ENCODE measurements at places on chromosomes 7 and 10.

DNA sequence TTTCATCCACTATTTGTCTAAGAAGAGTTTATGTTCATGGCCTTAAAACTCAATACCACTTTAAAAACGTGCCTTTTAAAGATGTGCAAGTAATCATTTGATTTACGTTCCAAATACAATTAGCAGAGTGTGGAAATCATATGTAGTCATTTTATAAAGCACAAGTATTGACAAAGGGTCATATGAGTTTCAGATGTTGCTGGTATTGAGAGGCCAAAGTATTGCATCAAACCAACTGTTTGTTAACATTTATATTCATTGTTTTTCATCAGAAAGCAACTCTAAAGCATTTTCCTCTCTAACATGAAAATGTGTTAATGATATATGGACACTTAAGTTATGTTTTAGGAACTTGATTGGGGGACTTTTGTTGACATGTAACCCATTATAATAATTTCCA lies 11.5 kb upstream of the TSGA13 start:
- no peak for DNase-seq

DNA sequence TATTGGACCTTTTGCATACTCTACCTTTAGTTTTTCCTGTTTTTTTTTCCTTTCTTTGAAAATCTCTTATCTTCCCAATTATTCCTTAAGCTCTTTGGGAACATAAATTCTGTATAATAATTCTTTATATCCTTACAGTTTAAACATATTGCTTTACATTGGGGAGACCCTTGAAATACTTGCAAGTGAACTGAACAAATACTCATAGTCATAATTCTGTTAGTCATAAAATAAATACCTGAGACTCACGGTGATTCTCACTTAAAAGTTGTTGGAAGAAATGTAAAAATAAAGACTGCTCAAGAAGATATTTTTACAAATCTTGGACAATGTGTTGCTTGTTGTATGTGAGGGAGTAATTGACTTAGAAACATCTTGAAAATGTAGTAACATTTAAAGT lies 515.2 kb upstream of the POT1 start:
- DNase-seq, result no peak

DNA sequence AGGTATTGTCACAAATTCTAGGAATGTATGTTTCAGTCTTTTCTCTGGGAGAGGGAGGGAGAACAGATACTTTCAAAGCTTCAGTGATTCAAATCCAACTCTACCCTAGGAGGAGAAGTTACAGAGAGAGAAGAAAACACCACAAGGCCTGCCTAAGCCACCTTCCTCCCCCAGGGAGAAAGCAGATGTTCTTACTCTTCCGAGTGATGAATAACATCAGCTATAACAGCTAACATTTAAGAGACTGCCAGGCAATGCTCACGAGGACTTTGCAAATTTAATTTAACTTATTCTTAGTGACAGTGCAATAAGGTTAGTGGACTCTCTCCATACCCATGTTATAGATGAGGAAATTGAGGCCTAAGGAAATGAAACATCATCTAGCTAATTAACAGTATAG lies 36.8 kb downstream of the TAS2R41 start:
- no peak for DNase-seq

GRCh38 chr10:26593896-26594295 lies 103.6 kb upstream of the PDSS1 start:
- DNase-seq, result no peak

- DNase-seq, result no peak
Observed at GRCh38 chr7:151798851-151799448, 78.0 kb downstream of the PRKAG2 start.

DNA sequence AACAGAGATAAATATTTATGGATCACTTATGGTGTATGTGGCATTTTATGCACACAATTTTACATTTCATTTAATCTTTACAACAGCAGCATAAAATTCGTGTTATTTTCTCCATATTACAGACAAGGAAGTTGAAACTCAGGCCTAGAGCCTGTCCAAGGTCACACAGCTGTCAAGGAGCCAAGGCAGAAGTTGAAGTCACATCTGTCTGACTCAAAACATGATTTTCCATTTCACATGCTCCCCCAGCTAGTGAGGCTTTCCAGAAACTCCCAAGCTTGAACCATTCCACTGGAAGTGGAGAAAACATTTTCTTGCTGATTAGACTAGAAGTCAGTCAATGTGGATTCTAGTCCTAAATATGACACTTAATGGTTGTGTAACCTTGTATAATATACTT lies 110.5 kb downstream of the HECTD2 start:
- no peak for DNase-seq

DNA sequence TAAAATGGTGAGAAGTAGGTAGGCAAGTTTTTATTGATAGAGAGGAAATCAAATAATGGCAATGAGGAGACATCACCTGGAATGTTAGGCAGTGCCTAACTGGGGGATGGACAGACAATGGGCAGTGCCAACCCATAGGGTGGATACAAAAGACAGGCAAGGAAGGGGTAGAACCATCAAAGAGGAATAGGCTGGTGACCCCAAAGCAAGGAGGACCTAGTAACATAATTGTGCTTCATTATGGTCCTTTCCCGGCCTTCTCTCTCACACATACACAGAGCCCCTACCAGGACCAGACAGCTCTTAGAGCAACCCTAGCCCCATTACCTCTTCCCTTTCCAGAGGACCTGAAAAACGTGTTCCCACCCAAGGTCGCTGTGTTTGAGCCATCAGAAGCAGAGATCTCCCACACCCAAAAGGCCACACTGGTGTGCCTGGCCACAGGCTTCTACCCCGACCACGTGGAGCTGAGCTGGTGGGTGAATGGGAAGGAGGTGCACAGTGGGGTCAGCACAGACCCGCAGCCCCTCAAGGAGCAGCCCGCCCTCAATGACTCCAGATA lies 30.0 kb downstream of the PRSS2 start:
- no peak for DNase-seq

DNA sequence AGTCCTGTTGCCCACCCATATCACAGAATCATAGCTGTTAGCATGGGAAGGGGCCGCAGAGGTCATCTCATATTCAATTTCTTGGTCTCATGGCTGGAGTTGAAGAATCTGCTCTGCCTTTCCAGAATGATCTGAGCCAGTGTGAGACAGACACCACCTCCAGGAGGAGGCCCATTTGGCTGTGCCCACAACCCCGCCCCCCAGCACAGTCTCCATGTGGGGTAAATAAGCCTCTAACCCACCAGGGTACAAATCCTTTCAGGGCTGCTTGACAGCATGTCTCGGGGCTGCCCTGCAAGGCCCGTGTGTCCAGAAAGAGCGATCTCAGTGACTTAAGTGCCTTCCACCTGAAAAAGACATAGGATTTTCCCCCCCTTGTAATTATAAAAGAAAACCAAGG lies 137.5 kb downstream of the DLG5 start:
- DNase-seq, result no peak

DNA sequence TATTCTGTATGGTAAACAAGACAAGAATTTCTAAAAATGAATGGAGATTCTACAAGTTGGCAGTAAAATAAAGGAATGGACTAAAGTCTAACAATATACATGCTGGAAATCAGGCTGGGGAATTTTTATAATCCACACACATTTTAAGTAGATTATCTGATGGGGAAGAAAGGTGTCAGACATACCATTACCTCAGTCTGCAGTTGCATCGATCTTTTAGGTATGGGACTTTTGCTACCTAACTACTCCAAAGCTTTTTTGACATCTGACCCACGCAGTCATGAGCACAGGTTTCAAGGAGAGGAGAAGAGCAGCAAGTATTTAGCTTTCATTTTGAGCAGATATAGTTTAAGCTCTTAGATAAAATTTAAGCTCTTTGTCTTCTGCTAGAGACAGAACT lies 113.0 kb downstream of the ZNF438 start:
- no peak for DNase-seq

DNA sequence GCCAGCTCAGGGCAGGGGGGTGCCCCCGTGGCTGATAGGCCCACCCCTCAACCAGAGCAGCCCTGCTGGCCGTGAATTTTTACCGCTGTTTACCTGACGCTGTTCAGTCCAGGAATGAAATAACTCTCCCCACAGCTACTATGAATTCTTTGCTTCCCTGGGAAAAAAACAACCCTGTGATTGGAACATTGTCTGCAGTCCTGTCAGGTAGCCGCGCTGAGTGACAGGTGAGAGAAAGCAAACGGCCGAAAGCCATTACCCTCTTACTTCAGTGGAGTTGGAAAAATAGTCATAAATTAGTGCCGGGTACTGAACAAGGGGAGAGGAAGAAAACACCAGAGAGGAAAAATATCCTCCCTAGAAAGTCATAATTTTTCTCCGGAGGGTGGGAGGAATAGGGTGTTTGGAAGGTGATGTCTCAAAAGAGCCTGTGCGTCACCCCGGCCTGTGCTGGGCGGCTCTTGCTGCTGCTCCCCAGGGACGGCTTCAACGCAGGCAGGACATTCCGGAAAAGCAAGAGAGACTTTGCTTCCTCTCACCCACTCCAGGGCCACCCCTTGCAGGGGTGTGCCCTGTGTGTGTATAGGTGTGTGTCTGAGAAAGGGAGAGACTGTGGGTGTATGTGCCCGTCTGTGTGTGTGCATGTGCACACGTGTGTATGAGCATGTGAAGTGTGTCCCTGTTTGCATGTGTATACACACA lies 69.0 kb downstream of the CDH23 start:
- DNase-seq, result no peak

DNA sequence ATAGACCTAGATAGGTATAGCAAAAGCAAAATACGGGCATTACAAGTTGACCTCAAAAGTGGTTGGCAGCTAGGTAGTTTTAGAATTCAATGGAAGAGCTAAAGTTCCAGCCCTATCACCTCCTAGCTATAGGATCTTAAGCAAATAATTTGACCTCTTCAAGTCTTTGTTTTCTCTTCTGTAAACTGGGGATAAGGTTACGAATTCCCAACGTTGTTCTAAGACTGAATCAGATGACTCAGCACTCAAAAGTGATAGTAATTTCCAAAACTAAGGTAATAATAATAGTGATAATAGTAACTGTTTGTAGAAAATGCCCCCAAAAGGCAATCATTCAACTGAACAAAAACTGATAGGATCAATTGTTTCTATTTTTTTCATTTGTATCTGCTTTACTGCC lies 445.2 kb downstream of the KCNMA1 start:
- no peak for DNase-seq

DNA sequence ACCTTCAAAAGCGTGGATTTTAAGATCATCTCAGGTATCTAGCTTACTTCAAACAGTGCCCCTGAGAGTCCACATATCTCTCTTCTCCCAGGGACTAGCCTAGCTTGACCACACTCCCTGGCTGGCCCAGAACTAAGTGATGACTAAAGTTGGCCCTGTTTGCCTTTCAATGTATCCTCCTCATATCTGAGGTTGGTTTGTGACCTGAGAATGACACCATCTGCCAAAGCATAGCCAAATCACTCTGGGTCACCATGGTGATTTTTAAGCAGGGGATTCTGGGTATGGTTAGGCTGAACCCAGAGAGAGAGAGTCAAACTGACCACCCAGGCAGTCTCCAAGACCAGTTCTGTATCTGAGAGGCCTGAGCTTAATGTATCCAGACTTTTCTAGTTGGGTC lies 16.2 kb downstream of the CNNM1 start:
- no peak for DNase-seq

- DNase-seq, result no peak
Observed at GRCh38 chr7:13991791-13992595, 2.5 kb upstream of the ETV1 start.

GRCh38 chr10:117626228-117626627 lies 83.7 kb downstream of the EMX2 start:
- DNase-seq, result no peak

GRCh38 chr7:99092064-99092720 lies 51.7 kb downstream of the SMURF1 start:
- DNase-seq, result no peak

- DNase-seq, result no peak
Observed at GRCh38 chr7:108122181-108122580, 8.0 kb downstream of the LAMB4 start.

DNA sequence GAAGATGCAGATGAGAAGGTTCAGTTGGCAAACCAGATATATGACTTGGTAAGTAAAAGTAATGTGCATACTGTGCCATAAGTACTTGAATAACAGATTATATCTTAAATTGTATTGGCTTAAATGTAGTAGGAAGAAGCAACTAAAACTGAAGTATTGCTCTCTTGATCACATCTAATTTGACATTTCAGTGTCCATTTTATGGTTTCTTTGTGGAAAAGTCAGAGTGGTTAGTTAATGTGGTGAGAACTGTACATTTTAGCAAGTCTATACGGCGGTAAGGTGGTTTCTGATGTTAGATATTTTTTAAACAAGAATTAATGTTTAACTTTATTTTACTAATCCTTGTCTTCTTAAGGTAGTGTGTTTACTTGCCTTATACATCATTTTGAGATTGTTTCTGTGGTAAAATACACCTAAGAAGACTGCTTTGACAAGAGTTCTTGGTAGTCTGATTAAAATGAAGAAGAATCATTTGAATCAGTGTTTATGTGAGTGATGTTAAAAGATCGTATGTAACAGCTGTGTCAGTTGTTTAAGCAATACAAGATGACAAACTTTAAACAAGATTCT lies 5.1 kb downstream of the ING3 start:
- no peak for DNase-seq

- no peak for DNase-seq
Observed at GRCh38 chr10:132397671-132398565, 918 bp downstream of the PWWP2B start.

- no peak for DNase-seq
Observed at GRCh38 chr10:117541909-117542705, 439 bp upstream of the EMX2 start.

DNA sequence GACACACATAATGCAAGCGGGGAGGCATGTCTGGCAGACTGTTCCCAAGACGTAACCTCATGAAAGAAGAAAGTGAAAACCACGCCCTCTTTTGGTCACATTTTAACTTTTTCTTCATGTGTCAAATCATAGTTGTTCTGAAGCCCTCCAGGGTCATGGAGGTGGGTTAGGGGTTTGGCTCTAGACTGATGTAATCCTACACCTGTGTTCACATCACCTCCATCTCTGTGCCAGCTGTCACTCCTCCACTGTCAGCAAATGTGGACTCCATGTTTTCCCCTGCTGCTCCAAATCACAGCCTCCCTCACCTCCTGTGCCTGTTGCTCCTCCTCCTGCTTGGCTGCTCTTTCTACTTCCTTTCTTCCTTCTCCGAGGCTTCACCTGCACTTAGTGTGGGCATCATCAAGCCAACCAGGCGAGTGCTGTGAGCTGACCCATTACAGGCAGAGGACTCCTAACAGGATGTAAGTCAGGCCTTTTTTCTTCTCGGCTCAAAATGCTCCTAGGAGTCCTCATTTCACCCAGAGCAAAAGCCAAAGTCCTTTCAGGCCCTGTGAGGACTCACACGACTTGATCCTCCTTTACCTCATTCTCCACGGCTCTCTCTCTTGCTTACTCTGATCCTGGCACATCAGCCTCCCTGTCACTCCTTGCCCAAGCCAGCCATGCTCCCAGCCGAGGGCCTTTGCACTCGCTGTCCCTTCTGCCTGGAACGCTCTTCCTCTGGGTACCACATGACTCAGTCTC lies 66.4 kb upstream of the IFRD1 start:
- DNase-seq, result no peak

- no peak for DNase-seq
Observed at GRCh38 chr10:106577756-106578155, 586.8 kb downstream of the SORCS1 start.

DNA sequence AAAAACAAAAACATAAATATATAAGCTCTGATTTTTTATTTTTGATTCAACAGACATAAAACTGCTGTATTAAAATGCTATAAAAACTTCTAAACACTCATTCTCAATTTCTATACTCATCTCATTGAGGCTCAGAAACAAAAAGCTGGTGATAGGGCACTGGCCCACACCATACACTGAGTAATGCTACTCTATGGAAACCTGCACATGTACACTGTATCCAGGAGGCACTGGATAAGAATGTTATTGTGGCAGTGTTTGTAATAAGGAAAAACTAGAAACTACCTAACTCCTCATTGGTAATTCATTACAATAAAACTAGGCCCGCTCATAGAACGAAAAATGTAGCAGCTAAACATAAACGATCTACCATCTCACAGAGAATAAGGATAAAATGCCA lies 23.1 kb downstream of the ERLIN1 start:
- DNase-seq, result no peak

Data from NCI-H2081 treated with DMSO at 0.1 percent for 48 hours (cell line).